Endothelial cell of umbilical vein (primary cell): ENCODE measurements at places on chromosomes 2 and 18. TPM values are rescaled to one million over a fixed set of nuclear protein-coding genes. Genes with fewer than 3 reads are reported as not detected.

Gene AQP4
- polyA plus RNA-seq: not detected in 2 replicates

Gene RETREG2
- 68.1 and 76.1 TPM in 2 replicates for polyA plus RNA-seq

Gene RNF144A
- polyA plus RNA-seq: 9.5 and 9.7 TPM in 2 replicates

Gene MPV17
- 260 and 267 TPM in 2 replicates for polyA plus RNA-seq

Gene MCFD2
- polyA plus RNA-seq: 70.7 and 74.8 TPM in 2 replicates

Gene CCT4
- 57.3 and 78.5 TPM in 2 replicates for polyA plus RNA-seq

Gene POTEC
- polyA plus RNA-seq: not detected in 2 replicates

Gene MC2R
- not detected in 2 replicates for polyA plus RNA-seq

Gene LIMS3
- polyA plus RNA-seq: 12.3 and 13.5 TPM in 2 replicates

Gene CNGA3
- not detected in 2 replicates for polyA plus RNA-seq

Gene RIT2
- polyA plus RNA-seq: not detected in 2 replicates

Gene CRACDL
- polyA plus RNA-seq: 0.92 and 1.6 TPM in 2 replicates

Gene KIF1A
- 0.02 and 0.11 TPM in 2 replicates for polyA plus RNA-seq
